ENCODE measurements at places on chromosomes 7 and 10. TPM values are rescaled to one million over a fixed set of nuclear protein-coding genes. Genes with fewer than 3 reads are reported as not detected.

Gene SLC18A2
- 0.11 TPM for total RNA-seq

DNA sequence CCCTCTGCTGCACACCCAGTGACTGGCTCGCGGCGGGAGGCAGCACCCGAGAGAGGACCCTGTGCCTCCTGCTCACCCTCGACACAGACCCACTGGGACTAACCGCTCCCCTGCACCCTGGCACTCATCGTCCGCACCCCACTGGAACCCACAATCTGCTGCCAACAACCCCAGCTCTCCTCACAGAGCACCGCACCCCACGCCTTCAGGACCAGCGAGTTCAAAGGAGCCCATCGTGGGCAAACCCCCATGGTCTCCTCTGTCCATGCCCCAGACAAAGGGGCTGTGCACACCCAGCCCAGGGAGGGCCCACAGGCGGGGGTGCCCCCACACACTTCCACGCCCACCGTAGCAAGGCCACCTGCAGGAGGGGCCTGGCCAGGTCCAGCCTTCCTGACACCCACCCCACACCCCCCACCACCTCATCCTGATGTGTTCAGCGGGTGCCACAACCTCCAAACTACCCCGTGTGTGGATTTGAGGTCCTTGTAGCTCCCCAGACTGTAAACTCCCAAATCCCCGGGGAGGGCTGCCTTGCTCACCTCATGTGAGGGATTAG, 14.0 kb downstream of the RASGEF1A start:
- DNase-seq, result no peak

Gene FOXI2
- total RNA-seq, result not detected

Gene PON3
- total RNA-seq, result not detected

GRCh38 chr7:43039346-43039745, 73.1 kb upstream of the HECW1 start:
- no peak for DNase-seq

Gene LRRD1
- not detected for total RNA-seq

DNA sequence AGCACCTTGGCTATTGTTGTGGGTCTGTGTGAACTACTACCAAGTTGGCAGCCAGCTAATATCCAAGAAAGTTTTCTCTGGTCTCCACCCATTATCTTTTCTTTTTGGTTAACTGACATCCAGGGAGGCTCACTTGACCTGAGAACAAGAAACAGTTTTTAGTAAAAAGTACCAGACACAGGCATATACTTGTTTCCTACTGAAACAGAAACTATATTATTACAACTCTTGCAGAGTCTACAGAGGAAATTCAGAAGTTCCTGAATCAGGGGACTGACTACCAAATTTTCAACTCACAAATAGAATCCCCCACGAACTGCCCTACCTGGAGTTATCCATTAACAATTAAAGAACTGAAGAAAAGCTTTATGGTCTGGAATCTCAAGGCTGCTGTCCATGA, 168.9 kb downstream of the KCND2 start:
- DNase-seq, result no peak

GRCh38 chr7:127390817-127391590, 1.5 kb downstream of the ZNF800 start:
- DNase-seq, result no peak

- no peak for DNase-seq
Observed at GRCh38 chr7:2202361-2202761, 30.4 kb downstream of the MAD1L1 start.

DNA sequence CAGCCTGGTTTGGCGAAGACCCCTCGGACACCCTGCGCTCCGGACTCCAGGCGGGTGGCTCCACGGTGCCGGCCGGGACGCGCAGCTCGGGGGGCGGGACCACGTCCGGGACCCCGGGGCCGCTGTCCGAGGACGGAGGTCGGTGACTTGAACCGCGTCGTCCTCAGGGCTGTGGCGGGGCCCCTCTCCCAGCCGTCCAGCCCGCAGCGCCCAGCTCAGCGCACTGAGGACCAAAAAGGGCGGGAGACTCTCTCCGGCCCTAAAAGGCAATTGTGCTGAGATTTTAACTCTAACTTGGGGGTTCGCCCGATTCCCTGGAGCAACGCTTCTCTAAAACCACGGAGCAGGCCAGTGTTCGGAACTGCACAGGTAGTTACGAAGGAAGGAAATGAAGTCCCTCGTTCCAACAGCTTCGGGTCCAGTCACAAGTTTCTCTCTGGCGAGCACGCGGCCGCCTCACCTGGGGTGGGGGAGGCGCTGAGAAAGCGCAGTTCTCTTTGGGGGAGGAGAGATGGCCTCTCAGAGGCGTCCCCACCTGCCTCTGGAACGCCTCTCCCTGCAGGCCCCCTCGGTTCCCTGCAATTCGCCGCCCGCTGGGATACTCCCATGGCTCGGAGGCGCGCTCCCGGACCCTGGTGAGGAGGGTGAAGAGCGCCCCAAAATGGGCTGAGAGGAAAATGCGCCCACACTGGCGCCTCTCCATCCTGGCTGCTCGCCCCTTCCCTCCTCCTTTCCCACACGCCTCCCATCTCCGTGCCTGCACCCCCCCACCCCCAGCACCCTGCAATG, 352.7 kb downstream of the DNAJB6 start:
- no peak for DNase-seq

Gene ENTPD1
- 20.2 TPM for total RNA-seq

DNA sequence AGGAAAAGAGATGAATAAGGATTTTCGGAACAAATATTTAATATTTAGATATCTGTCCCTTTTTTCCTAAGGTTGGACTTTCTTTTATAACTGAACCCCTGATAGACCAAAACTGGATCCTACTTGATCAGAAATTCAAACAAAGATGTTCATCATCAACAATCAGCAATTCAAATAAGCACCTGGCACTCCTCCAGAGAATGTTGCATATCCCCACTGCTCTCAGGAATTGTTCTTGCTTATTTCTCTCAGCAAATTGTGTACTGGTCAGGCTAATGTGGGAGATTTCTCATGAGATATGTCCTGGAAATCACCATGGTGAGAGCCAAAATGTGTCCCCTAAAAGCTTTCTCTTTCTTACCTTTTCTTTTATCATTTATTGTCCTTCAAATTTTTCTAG, 40.3 kb upstream of the LHFPL3 start:
- DNase-seq, result no peak

DNA sequence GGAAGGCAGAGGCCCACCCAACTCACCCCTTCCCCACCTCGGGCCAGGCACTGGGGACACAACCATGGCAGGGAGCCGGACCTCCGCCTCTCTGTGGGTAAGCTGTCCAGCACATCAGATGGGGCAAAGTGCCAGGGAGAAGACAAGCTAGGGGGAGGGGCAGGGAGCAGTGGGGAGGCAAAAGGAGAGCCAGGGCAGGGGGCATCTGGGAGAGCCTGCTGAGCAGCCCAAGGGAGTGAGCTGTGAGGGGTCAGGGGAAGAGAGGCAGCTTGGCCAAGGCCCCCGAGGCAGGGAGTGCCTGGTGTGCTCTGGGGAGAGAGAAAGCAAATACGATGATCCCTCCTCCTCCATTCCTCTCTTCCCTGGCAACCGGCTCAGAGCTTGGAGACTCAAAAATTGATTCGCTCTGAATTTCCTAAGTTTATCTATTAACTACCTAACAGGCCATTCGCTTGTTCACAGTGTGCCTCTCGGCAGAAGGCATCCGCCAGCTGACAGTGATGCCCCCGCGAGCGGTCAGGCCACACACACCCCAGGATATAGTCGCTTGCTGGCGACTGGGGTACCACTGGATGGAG, 4.5 kb downstream of the CAMK2B start:
- DNase-seq, result no peak

DNA sequence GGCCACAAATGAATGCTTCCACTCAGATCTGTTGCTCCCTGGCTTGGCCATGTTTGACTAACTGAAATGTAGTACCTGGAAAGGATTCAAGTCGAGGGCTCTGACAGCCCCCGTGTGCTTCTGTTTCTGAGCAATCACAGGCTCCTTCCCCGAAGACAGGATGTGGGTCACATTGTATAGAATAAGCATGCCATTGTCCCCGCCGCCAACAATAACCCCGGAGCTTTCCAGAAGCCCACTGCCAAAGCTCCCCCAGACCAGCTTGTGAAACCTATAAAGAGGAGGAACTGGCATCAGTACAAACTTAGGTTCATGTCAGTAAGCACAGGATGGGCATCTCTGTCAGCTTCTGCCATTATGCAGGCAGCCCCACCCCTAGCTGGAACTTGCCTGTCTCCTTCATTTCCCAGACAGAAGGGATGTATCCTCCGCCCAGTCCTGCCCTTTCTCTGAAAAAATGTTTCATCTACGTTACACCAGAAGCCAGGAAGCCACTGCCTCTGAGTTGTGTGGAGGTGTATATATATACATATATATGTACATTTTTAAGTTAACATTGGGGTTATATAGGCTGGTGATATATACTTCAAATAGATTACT, 10.3 kb downstream of the SEC31B start:
- peak; percentile 21 for DNase-seq
